Activated CD8-positive, alpha-beta T cell treated with anti-CD3 and anti-CD28 coated beads, Interleukin-2, amount 10 ng/mL, durations not matched to agents 7 days and 5 days (primary cell): ENCODE measurements at places on chromosomes 7 and 10.
A peak's percentile ranks its signal among the peaks of the same experiment; 100 is the strongest.

DNA sequence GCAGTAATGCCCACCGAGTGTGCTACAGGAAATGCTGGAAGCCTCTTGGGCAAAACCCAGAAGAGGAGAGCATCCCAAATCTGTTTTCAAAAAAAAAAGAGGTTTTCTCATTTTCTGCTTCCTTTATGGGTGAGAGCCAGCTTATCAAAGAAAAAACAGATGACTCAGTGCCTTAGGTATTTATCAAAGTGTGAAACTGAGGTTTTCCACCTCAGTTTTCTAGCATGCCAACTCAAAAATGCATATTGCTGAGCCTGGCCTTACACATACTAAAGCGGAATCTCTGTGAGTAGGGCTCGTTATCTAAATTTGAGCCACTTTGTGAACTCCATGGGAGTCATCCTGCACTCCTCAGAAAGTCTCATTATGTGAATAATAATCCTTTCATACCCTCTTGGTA lies 705.1 kb downstream of the SUGCT start:
- no peak for DNase-seq

DNA sequence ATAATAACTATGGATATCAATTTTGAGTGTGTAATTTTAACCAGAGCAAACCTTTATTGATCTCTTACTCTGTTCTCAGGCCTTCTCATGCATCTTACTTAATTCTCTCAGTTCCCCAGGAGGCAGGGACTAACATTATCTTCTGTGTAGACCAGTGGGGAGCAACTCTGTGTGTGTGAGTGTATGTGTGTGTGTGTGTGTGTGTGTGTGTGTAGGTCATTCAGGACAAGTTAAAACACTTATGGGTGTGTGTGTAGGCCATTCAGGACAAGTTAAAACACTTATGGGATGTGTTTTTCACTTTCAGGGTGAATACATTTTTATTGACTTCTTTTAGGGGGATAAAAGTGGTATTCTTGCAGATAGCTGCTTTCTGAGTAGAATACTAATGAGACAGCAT lies 145.0 kb downstream of the ADAM12 start:
- DNase-seq: no peak

DNA sequence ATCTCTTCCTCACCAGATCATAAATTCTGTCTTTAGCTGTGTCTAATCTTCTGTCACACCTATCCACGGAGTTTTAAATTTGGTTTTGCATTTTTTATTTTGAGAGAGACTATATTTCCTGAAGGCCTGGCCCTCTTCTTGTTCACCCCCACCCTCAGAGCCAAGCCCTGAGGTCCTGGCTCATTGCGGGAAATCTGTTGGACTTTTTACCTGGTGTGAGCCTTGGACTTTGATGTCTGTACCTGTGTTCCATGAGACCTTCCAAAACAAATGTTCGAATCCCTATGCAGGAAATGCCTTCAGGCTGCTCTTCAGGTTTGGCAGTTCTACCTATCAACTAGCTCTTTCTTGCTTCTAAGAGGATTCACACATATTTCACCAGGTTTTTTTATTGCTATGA lies 175.2 kb upstream of the GRB10 start:
- no peak for DNase-seq

DNA sequence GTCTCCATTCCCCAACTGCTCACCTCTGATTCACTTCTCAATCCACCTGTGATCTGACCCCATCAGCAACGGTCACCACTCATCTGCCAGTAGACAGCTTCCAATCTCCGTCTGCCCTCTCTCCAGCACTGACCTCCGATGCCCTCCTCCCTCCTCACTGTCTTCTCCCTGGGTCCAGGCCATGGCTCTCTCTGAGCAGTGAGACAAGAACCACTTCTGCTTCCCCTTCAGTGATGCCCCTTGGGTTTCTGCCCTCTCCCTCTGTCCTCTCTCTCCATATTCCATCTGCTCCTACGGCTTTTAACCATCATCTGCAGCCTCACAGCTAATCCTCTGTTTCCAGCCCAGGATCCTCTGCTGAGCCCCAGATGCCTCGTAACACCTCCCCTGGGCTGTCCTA lies 55.5 kb upstream of the OPALIN start:
- no peak for DNase-seq

DNA sequence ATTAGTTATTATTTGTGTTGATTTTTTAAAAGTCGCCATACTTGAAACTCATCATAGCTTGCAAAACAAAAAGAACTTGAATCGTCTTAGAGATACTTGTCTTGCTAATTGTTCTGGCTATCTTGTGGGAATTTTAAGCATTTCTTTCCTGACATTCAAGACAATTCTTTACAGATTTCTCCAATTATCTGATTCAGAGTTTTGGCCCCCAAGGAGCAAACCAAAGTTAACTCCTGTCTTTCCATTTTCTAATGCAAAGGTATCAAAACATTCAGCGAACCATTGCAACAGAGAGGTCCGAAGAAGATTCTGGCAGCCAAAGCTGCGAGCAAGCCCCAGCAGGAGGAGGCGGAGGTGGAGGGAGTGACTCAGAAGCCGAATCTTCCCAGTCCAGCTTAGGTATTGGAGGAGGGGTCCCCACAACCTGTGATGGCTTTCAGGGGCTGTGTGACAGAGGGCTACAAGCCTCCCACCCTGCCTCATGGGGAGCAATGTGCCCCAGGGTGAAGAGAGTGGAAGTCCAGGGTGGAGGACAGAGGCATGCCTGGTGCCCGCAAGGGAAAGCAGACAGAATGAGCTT lies 119.4 kb upstream of the STK17A start:
- no peak for DNase-seq

- DNase-seq: no peak
These were observed 277.5 kb downstream of the PTPRN2 start for GRCh38 chr7:158309868-158310763.

GRCh38 chr7:90657481-90657880 lies 61.4 kb downstream of the CDK14 start:
- DNase-seq: no peak

DNA sequence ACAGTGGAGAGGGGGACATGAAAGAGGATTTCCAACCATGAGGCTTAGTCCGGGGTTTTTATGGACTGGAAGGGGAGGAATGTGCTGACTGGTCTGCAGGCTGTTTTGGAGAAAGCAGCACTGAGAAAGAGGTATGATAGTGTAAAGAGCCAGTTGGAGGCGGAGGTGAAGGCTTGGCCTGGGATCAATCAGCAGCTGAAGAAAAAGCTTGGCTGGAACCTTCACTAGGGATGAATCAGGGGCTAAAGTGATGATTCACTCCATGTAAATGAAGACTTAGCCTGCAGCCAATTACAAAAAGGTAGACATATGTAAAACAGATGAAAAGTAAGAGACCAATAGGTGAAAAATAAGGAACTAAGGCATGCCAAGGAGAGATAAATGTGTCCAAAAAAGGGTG lies 1382.6 kb downstream of the GATA3 start:
- DNase-seq: no peak

- DNase-seq: no peak
These were observed 280.6 kb downstream of the DNAJB6 start for GRCh38 chr7:157617401-157617800.

DNA sequence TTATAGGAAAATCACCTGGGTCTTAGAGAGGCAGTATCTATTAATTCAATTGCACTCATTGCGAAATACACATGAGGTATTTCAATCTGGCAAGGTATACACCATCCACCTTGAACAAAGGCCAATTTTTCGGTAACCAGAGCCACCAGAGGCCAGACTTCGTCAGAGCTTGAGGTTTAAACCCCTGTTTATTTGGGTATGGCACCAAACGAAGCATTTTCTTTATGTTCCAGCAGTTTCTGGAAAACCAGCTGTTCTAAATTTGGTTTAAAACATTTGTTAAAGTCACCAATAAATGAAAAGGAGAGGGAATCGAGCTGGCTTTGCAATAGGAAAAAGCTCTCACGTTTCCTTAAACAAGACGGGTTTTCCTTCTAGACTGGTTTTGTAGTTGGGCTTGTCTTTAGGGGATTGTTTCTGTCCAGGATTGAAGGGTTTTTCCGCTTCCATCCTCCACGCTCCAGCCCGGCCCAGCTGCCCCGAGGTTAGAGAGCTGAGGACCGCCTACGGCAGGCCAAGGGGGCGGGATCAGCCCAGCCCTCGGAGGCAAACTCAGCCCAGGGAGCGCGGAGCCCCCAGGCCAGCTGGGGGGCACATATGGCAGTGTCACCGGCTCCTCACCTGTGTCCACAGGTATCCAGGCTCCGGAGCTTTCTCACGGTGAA lies 539.4 kb upstream of the MGMT start:
- no peak for DNase-seq

GRCh38 chr10:45000752-45001380 lies at the start of gene ZNF22:
ZNF22 (plus strand) TSS chr10:45000923; CDS start chr10:45003369, 2,446 bp downstream.
- DNase-seq: peak; percentile 83

GRCh38 chr7:39620486-39620885 lies 2.9 kb upstream of the RALA start:
- DNase-seq: no peak

DNA sequence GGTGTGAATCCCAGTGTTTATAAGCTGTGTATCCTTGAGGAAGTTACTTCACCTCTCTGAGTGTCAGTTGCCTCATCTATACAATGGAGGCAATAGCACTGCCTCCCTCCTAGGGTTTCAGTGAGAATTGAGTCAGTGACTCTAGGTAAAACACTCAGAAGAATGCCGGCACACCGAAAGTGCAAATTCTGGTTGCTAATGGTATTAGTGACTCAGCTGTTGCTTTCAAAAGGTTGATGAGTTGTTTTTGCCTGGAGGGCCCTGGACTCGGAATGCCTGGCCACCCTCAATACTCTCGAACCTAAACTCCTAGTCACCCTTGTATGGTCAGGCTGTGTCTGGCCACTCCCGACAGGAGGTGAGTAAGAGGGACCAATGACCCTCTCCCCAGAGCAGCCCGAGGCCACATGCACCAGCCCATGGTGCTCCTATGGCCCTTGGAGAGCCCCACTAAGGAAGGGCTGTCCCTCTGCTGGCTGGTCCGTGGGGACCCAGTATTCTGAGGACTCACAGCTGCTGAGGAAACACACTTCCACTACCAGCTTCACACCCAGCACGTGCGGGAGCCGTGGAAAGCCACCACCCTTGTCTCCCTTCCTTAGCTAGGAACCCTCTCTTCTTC lies 60.2 kb downstream of the CALML3 start:
- no peak for DNase-seq

DNA sequence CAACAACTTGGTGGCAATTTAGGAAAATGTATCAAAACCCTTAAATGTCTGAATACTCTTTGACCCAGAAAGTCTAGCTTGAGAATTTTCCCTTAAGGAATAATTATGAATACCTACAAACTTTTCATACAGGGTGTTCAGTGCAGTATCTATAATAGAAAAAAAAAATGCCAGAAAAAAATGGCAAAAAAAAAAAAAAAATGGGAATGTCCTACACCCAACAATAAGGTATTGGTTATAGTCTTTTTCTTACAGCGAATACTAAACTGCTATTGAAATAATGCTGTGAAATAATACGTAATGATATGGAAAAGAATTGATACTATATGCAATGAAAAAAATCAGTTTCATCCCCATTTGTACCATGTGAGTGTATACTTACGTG lies 44.3 kb downstream of the ZNF800 start:
- no peak for DNase-seq
